ENCODE measurements at places on chromosomes 1 and 21. TPM values are rescaled to one million over a fixed set of nuclear protein-coding genes. Genes with fewer than 3 reads are reported as not detected.
A peak's percentile ranks its signal among the peaks of the same experiment; 100 is the strongest.

DNA sequence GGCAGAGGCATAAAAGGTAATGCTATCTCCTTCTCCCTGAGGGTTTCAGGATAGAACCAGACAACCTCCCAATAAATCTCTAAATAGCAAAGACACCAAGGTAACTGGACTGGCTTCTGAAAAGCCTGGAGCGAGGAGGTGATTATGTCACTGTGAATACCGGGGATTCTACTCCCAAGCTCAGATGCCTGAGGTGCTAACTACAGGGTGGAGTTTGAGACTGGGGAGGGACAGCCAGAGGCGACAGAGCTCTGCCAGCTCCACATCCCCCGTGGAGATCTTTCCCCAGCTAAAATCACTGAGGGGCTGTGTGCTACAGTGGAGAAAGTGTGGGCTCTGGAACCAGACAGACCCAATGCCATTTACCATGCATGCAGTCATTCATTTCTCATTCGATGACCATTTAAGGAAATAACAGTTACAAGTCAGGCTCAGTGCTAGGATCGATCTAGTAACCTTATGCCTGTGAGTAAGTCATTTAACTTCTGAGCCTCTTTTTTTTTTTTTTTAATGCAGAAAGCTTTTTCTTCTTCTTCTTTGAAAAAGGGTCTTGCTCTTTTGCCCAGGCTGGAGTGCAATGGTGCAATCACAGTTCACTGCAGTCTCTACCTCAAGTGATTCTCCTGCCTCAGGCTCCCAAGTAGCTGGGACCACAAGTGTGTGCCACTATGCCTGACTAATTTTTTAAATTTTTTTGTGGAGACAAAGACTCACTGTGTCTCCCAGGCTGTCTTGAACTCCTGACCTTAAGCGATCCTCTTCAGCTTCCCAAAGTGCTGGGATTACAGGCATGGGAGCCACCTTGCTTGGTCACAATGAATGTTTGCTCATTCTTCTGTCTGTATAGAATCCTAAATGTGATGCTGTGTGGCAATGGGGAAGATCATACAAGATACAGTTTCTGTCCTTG lies 8.1 kb upstream of the SLC45A3 start:
- DNase-seq = no peak

DNA sequence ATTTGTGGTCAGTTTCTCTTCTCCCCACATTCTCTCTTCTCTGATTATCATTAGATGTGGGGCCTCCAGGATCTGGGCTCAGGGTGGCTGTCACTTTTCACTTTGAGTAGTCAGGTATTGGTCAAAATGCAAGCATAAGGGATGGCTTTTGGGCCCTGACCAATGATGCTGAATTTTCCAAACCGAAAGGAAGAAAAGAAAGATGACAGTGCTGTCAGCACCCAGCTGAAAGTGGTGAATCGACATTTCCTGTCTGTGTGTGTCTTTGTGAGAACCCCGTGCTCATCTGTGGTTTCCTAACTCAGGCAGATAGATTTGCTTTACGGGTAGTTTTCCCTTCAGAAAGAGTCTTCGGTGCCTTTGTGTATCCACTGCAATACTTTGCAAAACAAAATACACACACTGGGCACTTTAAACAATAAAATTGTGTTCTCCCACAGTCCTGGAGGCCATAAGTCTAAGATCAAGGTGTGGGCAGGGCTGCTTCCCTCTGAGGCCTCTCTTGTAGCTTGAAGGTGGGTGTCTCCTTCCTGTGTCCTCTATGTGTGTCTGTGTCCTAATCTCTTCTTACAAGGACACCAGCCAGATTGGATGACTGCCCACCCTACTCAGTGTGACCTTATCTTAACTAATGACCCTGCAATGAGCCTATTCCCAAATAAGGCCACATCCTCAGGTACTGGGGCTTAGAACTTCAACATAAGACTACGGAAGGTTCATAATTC lies 274.8 kb upstream of the AJAP1 start:
- DNase-seq = no peak

The DENND1B gene
- total RNA-seq = 21.6 TPM

DNA sequence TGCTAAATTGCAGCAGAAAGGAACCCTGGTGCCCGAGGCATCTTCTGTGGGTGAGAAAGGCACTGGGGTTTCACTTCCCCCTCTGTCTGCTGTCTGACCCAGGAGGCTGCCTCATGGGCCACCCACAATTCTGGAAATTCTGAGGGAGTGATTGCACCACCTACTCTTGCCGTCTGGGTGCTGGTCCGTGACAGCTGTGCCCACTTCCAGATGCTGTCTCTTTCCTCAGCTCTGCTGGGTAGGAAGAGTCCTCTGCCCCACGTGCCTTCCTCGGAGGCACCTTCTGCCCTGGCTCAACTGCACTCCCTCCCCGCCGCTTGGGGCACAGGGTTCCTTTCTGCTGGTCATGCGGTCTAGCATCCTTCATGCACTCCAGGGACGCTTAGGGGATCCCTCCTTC lies 96.3 kb downstream of the ARHGEF10L start:
- DNase-seq = no peak

GRCh38 chr1:161013131-161013487 lies 7.8 kb downstream of the F11R start:
- peak; percentile 52 for DNase-seq

DNA sequence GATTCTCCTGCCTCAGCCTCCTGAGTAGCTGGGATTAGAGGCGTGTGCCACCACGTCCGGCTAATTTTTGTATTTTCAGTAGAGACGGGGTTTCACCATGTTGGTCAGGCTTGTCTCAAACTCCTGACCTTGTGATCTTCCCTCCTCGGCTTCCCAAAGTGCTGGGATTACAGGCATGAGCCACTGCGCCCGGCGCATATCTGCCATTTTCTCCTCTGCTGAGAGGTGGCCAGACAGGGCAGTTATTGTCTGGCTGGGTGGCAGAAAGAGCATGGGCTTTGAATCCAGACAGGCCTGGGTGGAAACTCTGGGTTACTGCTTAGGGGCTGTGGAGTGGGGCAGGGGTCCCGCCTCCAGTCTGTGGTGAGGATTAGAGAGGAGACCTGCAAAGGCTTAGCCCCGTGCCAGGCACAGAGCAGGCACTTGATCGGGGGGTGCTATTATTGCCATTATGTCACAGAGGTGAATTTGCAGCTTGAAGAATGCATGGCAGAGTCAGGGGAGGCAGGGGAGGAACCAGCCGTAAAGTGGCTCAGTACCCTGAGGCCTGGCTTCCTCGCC lies 73.9 kb downstream of the MAN1C1 start:
- DNase-seq = no peak

DNA sequence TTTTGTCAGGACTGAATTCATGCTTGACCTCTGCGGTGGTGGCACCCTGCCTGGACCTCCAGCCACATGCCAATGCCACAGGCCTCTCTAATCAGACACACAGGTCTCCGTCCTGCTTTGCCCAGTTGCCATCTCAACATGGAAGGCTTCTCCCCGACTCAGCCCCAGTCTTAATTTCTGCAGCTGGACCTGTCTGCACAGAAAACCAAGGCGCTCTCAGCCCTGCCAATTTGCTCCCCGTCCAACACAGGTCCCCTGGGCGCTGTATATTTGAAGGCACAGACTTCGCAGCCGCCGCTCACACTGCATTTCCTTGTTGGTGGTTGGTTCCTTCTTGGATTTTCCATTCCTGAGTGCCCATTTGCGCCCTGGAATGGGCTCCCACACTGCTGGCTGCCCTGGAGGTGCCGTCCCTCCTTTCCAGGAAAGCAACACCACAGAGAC lies 28.0 kb upstream of the PLEKHG5 start:
- no peak for DNase-seq

DNA sequence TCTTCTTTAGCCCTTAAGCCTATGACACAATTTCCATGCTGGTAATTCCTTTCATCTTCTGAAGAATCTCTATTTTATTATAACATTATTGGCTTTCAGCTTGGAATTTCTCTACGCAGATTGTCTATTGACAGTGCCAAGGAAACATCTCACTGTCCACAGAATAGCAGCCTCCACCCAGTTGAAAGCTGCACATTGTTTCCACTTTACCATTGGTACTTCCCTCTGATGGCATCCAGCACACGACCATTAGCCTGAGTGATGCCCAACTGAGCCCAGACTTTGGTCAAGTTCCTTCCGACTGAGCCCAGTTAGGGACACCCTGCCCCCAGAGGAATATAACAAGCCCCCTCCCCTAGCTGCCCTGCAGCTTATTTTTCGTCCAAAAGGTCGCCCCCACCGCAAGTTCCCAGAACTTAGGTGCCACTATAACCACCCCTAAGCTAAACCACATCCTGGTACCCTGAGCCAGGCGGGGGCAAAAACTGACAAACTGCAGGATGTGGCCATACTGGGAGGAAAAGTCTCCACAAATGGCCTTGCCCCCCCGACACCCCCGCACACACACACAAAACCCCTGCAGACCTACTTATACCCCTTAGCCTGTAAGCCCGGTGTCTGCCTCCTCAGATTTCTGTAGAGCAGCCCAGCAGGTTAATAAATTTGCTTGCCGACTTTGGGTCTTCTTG lies 13.2 kb downstream of the GBP5 start:
- DNase-seq = no peak

- no peak for DNase-seq
Observed at GRCh38 chr1:228478912-228479711, 8.1 kb upstream of the RNF187 start.

DNA sequence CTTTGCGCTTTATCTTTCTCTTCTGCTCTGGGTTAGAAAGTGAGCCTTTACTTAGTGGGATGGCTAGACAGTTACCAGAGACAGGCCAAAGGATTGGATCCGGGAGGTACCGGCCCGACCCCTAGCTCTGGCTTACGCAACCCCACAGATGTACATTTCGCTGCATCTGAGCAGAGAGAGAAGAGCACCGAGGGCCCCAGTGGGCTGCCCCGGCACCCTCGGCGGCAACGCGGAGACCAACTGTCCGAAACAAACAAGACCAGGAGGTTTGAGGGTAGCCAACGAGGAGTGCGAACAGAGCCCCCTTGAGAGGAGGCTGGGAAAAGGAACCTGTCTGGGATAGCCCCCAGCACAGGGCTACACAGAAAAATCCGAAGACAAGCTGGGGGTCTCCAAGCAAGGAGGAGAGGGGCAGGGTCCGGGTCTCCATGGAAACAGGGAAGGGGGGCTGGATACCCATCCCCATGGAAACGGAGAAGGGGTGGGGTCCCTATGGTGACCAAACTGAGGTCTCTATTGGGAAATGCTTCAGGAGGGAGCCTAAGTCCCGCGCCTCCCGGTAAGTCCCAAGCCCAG lies 373 bp downstream of the MTF1 start:
- DNase-seq = peak; percentile 67

- peak; percentile 23 for DNase-seq
Observed at GRCh38 chr1:176178316-176178715, 28.8 kb downstream of the COP1 start.

DNA sequence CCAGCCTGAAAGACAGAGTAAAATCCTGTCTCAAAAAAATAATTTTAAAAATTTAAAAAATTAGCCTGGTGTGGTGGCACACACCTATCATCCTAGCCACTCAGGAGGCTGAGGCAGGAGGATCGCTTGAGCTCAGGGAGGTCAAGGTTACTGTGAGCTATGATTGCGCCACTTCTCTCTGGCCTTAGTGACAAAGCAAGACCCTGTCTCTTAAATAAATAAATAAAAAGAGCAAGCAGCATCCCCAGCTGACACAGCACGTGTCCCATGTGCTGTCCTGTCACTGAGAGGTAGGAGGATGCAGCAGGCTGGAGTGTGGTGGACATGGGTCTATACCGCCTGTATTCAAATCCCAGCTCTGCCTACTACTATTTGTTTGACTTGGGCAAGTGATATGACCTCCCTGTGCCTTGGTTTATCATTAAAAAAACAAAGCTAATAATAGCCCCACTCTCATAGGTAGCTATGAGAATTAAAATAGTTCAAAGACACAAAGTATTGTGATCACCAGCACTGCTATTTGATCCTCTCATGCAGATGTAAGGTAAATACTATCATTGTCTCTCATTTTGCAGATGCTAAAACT lies 22.2 kb upstream of the ECE1 start:
- no peak for DNase-seq

DNA sequence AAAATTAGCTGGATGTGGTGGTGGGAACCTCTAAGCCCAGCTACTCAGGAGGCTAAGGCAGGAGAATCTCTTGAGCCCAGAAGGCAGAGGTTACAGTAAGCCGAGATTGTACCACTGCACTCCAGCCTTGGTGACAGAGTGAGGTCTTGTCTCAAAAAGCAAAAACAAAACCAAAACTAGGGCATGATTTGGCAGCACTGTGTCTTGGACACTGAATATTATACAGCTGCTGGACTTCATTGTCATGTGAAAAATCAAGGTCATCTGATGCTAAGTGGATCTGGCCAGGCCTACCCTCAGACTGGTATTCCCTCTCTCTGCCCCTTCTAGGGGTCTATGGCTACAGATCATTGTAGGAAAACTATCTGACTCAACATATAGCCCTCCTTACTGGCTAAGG lies 55.2 kb upstream of the MRPS6 start:
- DNase-seq = no peak

DNA sequence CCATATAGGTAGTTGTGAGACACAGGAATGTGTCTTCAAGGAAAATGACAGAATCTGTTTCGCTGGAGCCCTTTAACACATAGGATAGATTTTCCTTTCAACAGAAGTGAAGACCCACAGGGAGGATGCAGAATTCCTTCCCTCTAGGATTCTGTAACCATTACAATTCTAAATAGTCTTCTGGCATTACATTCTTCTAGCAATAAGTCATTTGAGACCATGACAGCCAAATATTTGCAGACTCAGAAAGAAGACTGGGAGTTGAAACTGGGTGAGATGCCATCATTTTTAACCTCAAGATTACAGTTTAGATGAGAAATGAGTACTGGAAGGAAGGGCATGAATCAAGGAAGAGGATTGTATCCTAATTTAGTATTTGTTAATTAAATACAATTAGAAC lies 61.6 kb downstream of the ZBTB18 start:
- DNase-seq = peak; percentile 14

GRCh38 chr1:151292207-151293030 lies 10.3 kb downstream of the ZNF687 start:
- no peak for DNase-seq

GRCh38 chr1:60891765-60892164 lies 190.6 kb upstream of the NFIA start:
- no peak for DNase-seq

DNA sequence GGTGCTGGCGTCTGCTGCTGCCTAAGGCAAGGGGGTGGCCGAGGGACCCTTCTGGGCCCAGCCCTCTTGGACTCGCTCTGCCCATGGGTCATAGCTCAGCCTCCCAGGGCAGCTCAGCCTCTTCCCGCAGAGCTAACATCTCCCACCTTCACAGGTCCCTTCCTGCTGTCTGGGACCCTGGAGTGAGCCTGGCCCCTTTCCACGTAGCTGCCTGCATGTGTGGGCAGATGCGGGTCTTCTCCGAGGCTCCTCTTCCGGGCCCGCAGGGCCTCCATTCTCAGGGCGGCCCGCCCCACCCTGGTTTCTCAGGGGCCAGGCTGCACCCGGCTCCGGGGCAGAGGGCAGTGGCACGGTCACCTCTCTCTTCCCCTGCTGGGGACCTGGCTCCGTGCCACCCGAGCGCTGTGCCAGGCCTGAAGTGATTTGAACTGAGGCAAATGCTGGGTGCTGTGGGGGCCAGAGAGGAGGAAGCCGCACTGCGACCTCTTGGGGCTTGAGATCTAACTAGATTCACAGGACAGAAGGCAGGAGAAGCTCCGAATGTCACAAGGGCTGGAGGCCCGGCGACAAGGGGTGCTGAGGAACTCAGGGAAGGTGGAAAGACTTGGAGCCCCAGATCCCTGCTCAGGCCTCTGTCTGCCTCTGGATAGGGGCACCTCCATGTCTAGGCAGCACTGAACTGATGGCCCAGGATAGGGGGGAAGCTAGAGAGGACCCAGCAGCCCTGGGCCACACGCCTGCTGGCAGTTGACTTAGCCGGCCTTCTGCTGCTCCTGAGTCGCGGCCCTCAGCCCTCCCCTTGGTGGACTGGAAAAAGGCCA lies 40.7 kb downstream of the COQ8A start:
- DNase-seq = no peak

The TLR5 gene
- total RNA-seq = not detected

Measured in fibroblast of villous mesenchyme (primary cell).